Stimulated activated CD8-positive, alpha-beta memory T cell treated with anti-CD3 and anti-CD28 coated beads, Interleukin-2, amount 100 ng/mL, for 1 hour (primary cell): ENCODE measurements at places on chromosomes 6 and 20.

DNA sequence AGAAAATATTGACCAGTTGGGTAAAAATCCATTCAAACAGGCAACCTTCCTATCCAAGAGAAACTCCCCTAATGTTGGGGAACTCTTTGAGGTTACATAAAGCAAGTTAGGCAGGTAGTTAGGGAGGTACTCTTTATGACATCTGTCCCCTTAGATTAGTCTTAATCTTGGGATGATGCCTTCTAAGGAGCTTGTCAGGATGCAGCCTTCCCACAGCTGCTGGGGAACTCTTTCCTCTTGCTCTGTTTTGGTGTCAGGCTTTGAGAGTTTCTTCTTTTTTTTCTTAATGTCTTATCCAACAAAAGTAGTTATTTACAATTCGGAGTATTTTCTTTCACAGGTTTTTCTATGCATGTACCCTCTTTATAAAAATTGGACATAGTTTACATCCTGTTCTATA, 194.8 kb downstream of the CDKAL1 start:
- DNase-seq: no peak

- DNase-seq: no peak
Measured at GRCh38 chr6:79778816-79779215, 147.7 kb downstream of the SH3BGRL2 start.

DNA sequence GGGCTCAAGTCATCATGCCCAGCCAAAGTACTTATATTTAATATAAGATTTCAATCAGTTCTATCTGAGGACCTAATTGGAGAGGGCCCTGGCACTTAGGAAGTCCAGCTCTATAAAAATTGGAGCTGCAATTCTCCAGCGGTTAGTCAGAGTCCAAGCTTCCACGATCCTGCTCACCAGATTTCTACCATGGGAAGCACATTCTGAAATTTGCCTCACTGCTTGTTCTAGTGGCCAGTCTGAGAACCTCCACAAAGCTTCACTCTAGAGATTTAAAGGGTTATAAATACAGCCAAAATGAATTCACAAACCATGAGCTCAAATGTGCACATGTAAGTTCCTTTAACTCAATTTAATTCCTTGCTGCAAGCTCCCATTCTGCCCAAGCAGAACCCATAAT, 33.5 kb downstream of the PNLDC1 start:
- DNase-seq: no peak

DNA sequence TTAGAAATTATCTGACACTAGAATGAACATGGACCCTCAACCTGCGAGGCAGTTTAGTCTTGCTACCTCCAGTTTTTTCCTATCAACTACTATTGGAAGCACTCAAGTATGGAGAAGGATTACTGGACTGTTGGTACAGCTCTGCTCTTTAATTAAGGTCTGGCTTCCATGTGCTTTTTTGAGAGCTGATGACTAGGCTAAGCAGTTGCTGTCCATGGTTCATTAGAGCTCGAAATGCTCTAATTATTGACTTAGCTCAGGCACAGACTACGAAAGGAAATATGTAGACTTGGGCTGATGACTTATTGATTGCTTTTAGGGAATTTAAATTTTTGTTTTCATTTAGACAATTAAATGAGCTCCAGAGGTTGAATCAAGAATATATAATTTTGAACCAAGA, 1281.6 kb downstream of the HACE1 start:
- no peak for DNase-seq

DNA sequence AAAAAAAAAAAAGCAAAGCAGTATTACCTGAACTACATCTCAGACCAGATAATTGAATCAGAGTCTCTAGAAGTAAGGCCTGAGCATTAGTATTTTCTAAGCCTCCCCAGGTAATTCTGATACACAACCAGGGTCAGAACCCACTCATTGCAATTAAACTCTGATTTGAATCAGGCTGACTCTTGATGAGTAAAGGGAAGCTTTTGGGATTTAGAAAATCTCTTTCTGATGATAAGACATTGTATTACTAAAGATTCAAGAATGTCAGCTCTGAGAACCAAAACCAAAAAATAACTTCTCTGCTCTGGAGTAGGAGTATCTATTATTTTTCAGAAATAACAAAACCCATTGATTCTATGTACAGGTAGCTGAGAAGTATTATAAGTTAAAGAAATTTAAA, 100.1 kb upstream of the COL21A1 start:
- no peak for DNase-seq

GRCh38 chr20:50056951-50057713, 55.8 kb downstream of the UBE2V1 start:
- DNase-seq: no peak

DNA sequence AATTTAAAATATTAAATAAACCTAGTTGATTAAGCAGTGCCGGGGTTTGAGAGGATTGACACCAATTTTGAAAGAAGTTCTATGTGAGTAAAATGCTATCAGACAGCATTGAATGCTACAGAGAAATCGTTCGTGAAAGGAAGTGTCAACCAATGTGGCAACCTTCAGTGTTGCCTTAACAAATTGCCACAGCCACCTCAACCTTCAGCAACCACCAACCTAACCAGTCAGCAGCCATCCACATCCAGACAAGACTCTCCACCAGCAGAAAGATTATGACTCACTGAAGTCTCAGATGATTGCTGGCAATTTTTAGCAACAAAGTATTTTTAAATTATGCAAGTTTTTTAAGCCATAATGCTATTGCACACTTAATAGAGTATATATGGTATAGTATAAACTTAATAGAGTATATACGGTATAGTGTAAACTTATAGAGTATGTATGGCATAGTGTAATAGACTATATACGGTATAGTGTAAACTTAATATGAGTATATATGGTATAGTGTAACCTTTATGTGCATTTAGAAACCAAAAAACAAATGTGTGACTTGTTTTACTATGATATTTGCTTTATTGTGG, 65.3 kb upstream of the ID4 start:
- no peak for DNase-seq

GRCh38 chr6:53805725-53806124, 10.9 kb downstream of the LRRC1 start:
- DNase-seq: no peak

GRCh38 chr20:33132513-33133372, 35.2 kb upstream of the BPIFA2 start:
- DNase-seq: no peak

DNA sequence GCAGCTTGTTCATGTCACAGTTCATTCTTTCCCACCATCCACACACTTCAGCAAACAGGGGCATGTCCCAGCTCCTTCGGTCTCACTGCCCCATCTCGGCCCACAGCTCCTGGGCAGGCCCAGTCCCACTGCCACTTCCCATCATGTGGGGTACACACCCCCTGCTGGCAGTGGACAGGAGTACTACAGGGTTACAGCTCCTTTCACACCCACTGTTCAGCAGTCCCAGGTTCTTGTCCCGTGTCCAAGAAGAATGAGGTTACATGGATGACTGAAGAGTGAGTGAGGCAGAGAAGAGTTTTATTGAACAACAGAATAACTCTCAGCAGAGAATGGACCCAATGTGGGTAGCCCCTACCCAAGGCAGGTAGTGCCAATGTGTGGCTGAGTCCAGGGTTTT, 77.8 kb upstream of the SMLR1 start:
- no peak for DNase-seq

GRCh38 chr6:18021166-18021850, 33.9 kb upstream of the KIF13A start:
- no peak for DNase-seq

- no peak for DNase-seq
Measured at GRCh38 chr6:106637717-106638341, 8.5 kb downstream of the QRSL1 start.

- DNase-seq: no peak
Measured at GRCh38 chr6:133973109-133973971, 20.3 kb downstream of the TBPL1 start.

DNA sequence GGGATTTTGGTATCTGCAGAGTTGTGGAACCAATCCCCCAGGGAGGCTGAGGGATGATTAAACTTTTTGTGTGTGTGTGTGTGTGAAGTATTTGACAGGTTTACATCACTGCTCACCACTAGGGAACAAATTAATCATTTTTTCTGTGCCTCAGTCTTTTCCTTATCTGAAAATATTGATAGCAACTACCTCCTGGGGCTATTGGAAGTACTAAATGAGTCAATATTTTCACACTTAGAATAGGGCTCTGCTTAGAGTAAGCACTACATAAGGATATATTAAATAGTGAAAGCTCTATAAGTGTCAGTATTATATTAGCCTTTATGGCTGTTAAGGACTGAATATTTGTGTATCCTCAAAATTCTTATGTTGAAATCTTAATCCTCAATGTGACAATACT, 155.2 kb upstream of the UST start:
- no peak for DNase-seq

DNA sequence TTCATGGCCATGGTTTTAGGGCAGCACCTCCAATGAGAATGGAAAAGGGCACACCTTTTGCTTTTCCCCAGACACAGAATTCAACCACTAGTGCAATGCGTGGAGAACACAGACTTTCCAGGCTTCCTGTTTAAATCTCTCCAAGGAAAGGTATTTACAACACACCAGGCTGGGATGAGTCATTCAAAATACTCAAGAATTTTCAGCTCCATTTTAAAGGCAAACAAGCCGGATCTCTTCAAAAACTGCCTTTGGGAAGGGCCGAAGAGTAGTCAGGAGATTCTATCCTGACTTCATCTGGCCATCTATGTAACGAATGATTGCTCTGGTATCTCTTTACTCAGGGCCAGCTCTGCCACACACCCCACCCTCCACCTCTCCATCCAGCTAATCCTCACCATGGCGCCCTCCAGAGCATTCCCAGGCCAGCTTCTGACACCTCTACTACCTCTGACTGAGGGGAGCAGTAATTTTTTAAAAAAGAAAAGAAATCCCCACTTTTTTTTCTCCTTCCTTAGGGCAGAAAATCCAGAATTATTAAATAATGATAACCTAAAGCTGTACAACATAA, 254.6 kb downstream of the LY86 start:
- DNase-seq: no peak

DNA sequence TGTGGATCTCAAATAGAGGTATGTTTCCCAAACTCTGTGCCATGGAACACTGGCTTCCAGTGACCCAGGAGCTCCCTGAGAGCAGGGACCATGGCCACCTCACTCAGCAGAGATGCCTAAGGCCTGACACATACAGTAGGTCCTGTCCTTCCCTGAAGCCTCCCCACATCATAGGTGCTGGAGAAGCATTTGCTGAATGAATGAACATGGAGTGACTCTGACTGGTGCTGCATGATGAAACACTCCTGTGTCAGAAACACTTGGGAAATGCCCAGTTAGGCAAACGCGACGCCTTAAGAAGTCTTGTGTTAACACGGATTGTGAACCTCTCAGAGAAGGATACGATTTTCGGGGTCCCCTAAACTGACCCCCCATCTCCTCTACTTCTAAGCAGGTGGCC, 14.3 kb downstream of the SLA2 start:
- no peak for DNase-seq
